Fibroblast of gingiva (primary cell): ENCODE measurements at places on chromosomes 7 and 10.

DNA sequence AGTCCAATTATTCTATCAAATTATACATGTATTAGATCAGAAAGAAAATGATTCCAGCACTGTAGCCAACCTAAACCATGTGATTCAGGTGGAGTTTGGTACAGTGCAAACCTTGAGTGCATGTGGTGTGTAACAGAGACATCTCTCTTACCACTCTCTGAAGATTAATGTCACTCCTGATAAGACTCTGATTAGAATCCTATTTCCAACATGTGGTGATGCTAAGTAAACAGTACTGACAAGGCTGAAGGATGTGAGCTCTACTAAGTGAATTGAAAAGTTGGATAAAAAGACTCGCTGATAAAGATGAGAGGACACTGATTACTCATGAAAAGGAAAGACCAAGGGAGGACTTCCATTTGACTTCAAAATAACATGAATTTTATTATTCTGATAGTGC lies 232.0 kb downstream of the SDK1 start:
- DNase-seq = no peak

DNA sequence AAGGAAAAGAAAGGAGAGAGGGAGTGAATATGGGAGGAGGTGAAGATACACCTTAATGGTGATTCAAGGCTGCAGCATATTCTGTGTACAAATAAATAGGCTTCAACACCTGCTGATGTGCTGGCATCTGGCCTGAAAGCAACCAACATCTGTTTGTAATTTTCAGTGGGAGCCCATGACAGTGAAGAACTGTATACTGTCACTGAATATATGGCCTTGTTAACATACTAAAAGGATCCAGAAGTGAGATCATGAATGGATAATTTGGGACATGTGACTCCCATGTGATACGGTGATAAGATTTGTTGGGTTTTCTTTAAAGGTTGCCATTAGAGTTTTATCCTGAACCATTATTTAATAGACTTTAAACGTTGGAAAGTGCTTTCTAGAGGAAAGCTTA lies 459.3 kb downstream of the CNTNAP2 start:
- no peak for DNase-seq

DNA sequence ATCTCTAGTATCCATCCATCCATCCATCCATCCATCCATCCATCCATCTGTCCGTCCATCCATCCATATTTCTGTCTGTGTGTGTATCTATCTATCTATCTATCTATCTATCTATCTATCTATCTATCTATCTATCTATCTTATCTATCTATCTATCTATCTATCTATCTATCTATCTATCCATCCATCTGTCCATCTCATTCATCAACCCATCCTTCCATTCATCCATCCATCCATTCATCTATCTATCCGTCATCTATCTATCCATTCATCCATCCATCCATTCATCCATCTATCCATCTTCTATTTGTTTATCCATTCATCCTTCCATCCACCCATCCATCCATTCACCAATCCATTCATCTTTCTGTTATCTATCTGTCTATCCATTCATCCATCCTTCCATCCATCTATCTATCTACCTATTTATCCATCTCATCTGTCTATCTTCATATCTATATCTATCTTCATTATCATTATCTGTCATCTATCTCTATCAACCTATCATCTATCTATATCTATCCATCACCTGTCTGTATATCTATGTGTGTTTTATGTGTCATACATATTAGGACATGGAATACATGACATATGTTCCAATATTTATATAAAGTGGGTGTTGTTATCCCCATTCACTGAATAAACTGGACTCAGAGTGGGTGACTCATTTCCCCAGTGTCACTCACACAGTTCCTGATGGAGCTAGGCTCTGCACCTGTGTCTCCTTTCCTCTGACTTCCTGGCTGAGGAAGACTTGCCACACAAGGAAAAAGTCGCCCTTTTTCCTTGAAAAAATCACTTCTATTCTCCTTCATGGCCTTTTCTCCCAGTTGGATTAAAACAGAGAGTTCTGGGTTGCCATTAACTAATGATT lies 200.1 kb downstream of the CCDC3 start:
- DNase-seq = no peak

GRCh38 chr10:130065251-130065650 lies 45.4 kb downstream of the C10orf143 start:
- no peak for DNase-seq

- DNase-seq = peak; percentile 71
Observed at GRCh38 chr10:113993489-113993991, 50.1 kb upstream of the ADRB1 start.

DNA sequence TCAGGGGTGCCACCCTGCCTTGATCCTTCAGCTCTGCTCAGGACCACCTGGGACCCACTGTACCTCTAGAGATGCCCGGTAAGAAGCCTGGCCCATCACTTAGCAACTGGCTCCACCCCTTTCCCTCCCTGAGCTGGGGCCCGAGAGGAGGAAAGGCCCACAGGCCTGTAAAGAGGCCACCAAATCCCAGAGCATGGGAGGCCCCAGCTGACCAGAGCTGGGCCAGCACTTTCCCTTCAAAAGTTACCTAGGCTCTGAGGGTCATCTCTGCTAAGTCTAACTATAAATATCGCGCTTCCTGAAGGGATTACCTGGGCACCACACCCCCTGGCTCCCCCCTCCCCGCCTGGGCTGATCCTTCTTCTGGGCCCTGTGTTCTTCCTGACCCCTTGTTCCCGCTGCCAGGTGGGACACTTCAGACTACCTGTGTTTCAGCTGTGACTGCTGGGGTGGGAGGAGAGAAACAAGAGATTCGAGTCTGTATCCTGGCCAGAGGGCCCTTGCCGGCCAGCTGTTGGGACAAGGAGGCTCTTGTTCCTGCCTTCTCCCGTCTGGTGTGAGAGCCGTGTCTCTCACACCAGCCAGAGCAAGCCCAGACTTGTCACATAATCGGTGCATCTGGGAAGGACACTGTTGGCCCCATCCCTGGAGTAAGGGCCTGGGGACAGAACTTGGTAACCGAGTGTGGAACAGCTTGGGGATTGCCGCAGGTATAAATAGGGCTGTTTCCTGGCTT lies 22.8 kb upstream of the ANKRD2 start:
- no peak for DNase-seq

DNA sequence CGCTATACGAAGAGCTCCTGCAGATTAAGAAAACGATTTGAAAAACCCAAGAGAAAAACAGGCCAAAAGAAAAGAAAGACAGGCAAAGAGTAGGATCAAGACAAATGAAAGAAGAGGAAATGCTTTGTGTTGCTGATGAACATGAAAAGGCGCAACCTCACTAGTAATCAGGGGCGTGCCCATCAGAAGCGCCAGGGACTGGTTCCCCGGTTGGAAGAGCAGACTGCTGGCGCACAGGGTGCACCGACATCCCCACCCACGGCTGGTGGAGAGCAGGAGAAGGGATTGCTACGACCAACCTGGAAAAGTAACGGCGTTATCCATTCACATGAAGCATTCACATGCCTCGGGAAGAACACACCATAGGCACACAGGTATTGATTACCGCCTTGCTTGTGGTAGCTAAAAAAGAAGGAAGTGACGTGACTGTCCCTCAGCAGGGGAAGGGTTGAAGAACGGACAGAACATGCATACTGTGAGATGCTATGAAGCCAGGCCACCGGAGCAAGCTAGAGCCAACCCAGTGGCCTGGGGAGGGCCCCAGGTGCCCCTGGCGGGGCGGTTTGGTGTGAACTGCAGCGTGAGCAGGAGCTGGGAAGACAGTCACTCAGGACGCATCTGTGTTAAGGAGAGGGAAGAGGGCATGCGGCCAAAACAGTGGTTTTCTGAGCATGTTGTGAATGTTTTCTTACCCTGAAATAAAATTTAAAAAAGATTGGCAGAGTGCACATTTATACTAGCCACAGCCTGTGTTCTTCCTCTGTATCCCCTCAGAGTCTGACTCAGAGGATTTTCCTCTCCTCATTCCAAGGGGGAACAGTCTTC lies 18.3 kb downstream of the AGAP3 start:
- DNase-seq = peak; percentile 85

DNA sequence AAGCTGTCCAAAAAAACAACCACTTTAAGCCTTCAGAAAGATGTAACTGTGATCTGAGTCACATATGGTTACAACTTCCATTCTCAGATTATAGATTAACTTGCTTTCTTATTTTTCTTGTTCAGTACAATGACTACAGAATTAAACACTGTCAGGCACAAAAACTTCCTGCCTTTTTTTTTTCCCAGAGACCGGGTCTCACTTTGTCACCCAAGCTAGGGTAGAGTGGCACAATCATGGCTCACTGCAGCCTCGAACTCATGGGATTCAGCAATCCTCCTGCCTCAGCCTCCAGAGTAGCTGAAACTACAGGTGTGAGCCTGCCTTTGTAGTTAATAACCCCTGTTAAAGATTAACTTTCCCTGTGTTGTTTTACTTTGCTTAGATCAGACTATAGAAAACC lies 163.2 kb downstream of the AVL9 start:
- no peak for DNase-seq

GRCh38 chr10:96049340-96049739 lies 6.0 kb downstream of the CCNJ start:
- DNase-seq = no peak

DNA sequence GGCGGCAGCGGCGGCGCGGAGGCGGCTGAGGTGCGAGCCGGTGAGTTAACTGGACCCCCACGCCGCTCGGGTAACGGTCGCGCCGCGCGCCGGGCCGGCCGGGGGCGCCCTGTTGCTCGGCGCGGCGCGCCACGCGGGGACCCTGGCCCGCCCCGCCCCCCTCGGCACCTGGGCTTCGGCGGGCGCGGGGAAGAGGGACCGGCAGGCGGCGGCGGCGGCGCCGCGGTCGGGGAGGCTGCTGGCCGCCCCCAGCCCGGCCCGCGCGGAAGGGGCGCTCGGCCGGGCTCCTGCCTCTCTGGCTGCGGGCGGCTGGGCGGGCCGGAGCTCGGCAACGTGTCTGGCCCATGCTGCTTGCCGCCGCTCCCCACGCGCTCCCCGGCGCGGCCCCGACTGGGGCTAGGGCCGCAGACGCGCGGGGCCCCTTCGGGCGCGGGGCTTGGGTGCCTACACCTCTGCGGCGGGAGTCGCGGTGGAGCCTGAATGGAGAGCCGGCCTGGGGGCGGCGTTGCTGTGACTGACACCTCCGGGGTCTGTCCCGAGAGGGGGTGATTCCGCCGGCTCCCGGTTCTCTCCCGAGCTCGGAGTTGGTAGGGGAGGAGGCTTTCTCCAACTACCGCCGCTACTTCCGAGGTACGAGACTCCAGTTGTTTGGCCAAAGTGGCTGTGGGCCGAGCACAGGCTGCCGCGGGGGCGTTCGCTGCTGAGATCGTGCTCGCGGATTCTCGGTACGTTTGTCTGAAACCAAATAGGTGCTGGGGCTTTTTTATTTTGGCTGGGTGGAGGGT lies 494 bp downstream of the PALS2 start:
- DNase-seq = peak; percentile 33

- DNase-seq = no peak
Observed at GRCh38 chr7:8411103-8411502, 22.3 kb upstream of the NXPH1 start.

DNA sequence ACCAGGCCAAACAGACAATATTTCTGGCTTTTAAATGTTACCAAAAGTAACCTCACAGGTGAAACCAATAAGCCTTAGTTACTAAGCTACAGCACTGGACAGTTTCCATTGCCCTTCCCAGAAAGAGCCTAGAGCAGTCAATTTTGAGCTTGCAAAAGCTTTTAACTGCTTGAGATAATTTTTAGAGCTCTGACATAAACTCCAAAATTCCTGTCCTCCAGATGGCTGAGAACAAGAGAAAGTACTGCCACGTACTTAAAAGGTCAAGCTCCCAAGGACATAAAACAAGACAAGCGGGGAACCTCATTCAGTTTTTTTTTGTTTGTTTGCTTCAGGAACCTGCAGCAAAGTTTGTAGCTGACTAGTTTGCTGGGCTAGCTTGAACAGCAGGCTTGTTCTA lies 54.1 kb downstream of the BBS9 start:
- DNase-seq = peak; percentile 8

DNA sequence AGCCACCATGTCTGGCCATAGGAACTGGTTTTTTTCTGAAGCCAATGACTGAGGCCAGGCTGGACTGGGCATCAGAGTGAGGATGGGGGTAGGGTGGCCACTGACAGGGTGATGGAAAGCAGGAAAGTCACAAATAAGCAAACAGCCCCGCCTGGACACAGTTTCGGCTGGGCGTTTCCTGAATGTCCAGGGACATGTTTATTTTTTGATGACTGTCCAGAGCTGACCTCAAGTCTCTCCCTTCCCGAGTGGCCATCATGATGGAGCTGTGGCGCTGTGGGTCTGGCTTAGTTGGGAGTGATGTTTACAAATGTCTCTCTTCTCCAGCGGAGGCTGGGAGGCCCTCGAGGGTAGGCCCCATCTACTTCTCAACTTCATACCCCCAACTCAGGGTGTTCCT lies 37.1 kb upstream of the COMTD1 start:
- DNase-seq = no peak

DNA sequence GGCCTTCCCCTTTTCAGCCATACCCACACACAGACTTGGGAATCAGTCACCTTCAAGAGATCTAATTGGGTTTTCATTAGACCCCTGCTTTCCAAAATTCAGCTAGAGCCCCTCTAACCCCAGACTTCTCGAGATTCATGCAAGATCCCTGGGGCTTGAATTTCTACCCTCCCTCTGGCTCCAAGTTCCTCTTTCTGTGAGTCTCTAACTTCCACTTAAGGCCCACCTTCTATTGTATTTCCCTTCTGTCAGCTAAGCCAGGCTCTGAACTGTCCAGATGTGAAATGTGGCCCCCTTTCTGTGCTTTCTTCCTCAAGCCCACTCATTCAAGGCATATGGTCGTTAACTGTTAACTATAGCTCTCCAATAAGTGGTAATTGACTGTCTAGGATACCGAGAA lies 132.2 kb downstream of the ZNF365 start:
- DNase-seq = no peak

- no peak for DNase-seq
Observed at GRCh38 chr7:101185258-101185839, 5.3 kb upstream of the NAT16 start.

- DNase-seq = peak; percentile 88
Observed at GRCh38 chr10:58661336-58661735, 148.7 kb downstream of the BICC1 start.

GRCh38 chr10:109914966-109915365 lies 8.3 kb downstream of the XPNPEP1 start:
- peak; percentile 67 for DNase-seq

DNA sequence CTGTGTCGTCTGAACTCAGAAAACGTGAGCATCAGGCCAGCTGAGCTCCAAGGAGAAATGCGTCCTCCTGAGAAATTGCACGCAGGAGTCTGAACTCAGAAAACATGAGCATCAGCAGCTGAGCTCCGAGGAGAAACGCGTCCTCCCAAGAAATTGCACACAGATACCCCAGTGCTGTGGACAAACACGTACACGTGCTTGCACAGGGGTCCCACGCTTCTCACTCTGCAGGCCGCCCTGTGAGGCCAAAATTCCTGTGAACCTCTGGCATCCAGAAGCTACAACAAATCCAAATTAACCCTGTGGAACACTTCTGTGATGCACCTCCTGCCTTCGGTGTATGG lies 133.8 kb downstream of the WDR37 start:
- DNase-seq = no peak

- DNase-seq = no peak
Observed at GRCh38 chr7:107145067-107145838, 23.6 kb upstream of the HBP1 start.

- no peak for DNase-seq
Observed at GRCh38 chr10:123998197-123999141, 94.9 kb downstream of the CHST15 start.

- no peak for DNase-seq
Observed at GRCh38 chr7:87356448-87356847, 11.0 kb downstream of the CROT start.
